ENCODE measurements at places on chromosomes 4 and X.

DNA sequence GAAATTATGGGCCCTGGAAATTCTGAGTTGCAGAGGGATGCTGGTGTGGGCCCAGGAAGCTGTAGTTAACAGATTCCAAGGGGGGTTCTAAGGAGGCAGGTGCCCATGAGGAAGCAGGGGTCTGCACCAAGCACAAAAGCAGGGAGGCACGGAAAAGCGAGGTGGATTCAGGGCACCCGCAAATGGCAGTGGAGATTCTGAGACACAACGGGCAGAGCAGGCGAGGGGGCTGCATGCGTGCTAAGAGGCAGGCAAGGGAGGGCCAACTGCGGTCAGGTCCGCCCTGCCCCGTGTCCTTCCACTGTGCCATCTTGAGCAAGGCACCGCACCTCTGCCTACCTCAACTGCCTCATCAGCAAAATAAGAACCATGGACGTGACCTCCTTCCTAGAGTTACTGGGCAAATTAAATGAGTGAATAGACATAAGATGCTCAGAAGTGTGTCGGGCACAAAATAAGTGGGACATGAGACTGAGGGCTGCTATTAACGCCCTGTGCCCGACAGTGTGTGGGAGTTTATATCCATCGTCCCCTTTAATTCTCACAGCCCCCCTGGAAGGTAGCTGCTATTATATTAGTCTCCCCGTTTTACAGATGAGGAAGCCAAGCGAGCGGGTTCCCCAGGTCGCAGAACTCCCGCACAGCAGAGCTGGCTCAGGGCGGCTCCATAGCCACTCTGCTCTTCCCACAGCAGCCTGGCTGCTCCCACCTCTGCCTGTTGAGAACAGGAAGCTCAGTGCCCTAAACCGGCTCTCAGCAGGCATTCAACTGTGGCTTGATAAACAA lies 67.6 kb downstream of the PPP2R2C start:
- no peak for DNase-seq

- DNase-seq, result no peak
Measured at GRCh38 chrX:120499301-120500072, 30.4 kb upstream of the LAMP2 start.

- no peak for DNase-seq
Measured at GRCh38 chr4:152881974-152882373, 54.1 kb upstream of the FHDC1 start.

DNA sequence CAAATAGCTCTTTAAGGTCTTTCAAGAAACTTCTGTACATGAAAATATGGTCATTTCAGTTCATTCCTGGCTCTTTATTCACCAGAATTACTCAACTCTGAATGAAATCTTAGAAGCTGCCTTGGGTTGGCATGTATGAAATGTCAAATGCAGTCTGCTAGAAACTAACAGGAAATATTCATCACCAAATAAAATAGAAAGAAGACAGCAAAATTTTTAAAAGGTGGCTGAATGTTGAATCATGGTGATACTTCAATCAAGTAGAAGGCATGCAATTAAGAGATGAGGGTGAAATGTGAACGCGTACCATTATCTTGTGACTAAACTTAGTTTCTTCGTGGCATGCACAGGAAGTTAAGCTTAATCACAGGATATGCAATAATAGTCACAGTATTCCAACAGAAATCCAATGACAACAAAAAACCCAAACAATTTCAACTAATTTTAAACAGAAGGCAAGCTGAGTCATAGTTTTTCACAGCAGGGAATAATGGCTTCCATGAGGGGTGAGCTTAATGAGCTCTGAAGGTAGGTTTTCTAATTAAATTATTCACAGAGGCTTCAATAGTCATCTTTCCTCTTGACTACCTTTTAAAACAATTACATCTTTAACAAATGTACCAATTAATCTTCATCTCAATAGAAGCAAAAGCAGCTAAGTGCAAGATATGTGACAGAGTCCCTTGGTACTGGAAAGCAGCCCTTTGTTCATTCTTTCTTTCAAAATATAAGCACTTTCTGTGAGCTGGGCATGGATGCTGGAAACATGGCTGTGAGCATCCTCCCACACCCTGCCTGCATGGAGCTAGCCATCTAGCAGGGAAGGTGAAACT lies 44.5 kb downstream of the SCFD2 start:
- DNase-seq, result peak; percentile 11

- no peak for DNase-seq
Measured at GRCh38 chrX:16516232-16516876, 133.6 kb upstream of the S100G start.

GRCh38 chr4:54550395-54551171 lies 107.2 kb upstream of the KIT start:
- DNase-seq, result no peak

DNA sequence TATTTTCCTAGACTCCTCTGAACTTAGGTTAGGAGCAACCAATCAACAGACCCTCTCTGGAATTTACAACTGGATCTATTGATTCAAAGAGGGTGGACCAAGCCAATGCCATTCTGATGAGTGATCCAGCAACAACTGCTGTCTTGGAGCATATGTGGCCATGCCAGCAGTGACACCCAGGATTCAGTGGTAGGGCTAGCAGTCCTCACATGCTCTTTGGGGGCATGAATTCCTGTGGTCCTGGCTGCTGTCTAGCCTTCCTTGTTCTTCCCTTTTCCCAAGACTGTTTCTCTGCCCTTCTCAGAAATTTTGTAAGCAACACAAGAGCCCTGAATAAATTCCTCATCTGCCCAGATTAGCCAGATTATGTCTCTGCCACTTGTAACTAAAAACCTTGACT lies 61.5 kb upstream of the GATB start:
- no peak for DNase-seq

GRCh38 chr4:38082424-38083385 lies 122.5 kb downstream of the PTTG2 start:
- peak; percentile 63 for DNase-seq

GRCh38 chr4:94406668-94407437 lies 44.9 kb upstream of the PDLIM5 start:
- DNase-seq, result peak; percentile 57

DNA sequence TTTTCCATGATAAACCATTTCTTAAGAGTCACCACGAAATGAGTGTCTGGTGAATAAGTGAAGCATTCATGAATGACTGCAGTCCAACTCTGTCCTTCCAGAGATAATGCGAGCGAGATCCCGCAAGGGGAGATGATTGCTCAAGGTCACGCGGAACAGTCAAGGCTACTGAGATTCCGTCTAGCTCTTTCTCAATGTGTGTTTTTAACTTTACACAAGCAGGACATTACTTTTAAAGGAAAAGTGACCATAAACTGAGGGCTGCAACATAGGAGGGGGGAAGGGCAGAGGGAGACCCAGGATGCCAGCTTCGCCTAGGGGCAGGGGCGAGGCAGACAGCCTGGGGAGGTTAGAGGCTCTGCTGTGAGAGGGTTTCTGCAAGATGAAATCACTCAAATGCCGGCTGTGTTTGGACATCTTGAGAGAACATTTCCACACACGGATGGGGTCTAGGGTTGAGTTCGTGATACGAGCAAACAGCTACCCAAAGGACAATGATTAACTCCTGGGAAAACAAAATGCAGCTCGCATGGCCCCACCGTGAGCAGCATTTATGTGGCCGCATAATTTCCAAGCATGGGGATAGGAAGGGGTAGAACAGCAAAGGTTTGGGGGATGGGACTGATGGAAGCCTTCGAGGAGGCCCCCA lies 23.8 kb upstream of the CCNQ start:
- DNase-seq, result no peak

GRCh38 chr4:175371091-175371490 lies 441.0 kb downstream of the GPM6A start:
- no peak for DNase-seq

DNA sequence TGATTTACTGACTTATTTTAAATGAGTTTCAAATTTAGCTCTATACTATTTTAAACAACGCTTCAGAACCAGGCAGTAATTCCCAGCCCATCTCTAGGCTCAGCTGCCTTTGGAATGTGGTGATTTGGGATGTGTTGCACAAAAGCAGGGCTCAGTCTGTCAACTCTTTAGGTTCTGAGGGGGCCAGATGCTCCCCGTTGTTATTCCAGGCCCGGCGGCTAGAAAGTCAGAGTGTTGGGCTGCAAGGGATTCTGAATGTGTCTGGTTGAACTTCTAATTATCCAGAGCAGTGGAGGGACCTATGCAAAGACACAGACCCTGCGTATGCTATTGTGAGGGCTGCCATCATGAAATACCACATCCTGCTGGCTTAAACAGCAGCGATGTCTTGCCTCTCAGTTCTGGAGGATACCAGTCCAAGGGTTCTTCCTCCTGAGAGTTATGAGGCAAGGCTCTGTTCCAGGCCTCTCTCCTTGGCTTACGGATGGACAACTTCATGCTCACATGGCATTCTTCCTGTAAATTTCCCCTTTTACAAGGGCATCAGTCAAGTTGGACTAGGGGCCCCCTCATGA lies 123.2 kb upstream of the TRIM2 start:
- no peak for DNase-seq

DNA sequence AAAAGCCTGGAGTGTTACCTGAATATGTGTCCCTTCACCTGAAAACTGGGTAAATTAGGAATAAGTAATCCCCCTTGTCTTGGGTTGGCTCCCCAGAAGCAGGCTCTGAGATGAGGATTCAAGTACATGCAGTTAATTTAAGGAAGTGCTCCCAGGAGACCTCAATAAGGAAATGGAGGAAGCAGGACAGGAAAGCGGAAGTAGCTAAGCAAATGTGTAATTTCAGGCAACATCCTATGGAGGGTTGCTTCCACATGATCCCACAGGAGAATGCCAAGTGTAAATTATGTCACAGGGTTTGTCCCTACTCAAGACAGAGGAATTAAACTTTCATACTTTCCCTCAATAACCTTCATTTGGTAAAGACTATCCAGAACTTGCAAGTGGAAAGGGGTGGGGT lies 48.1 kb upstream of the ARHGEF6 start:
- DNase-seq, result peak; percentile 46

- no peak for DNase-seq
Measured at GRCh38 chr4:89482251-89482650, 174.7 kb upstream of the GPRIN3 start.

DNA sequence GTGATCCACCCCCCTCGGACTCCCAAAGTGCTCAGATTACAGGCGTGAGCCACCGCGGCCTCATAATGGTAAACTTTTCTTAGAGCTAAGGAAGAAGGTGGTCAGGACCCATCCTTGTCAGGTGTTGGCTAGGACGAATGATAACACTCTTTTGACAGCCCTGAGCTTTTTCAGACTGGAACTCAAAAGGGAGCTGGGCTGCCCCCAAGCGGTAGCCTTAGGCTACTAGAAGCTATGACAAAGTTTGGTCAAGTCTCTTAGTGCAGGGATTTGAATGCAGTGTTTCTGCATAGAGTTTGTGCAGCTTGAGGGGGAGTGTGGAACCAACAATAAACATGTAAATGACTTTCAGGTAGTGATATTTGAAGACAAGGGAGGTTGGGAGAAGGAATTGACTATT lies 11.8 kb upstream of the HSD17B10 start:
- peak; percentile 37 for DNase-seq

DNA sequence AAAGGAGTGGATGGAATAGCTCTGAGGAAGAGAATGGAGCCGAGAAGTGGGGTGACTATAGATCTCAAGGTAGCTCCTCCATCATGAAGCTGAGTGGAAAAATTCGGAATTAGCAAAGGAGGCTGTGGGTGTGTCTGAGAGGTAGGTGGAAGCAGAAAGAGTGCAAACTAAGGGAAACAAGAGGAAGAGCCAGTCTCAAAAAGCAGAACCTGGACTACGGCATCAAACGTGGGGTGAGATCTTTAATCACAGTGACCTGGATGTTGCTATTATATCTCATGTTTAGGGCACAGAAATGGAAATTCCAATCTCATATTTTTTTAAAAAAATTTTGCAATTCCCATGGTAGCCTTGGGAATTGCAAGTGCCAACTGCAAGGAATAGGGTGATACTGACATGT lies 162.5 kb upstream of the RASGEF1B start:
- peak; percentile 20 for DNase-seq

- no peak for DNase-seq
Measured at GRCh38 chr4:89511776-89512175, 204.2 kb upstream of the GPRIN3 start.

DNA sequence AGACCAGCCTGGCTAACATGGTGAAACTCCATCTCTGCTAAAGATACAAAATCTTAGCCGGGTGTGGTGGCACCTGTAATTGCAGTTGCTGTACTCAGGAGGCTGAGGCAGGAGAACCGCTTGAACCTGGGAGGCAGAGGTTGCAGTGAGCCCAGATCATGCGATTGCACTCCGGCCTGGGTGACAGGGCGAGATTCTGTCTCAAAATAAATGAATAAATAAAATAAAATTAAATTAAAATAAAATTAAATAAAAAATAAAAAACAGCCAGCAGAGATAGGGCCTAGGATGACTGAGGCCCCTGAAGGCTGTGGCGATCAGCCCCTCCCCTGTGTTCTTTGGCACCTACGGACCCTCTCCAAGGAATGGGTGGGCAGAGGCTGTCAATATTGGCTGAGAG lies 22.8 kb upstream of the IL3RA start:
- DNase-seq, result no peak

GRCh38 chr4:153757407-153757806 lies 2.4 kb downstream of the RNF175 start:
- DNase-seq, result no peak

DNA sequence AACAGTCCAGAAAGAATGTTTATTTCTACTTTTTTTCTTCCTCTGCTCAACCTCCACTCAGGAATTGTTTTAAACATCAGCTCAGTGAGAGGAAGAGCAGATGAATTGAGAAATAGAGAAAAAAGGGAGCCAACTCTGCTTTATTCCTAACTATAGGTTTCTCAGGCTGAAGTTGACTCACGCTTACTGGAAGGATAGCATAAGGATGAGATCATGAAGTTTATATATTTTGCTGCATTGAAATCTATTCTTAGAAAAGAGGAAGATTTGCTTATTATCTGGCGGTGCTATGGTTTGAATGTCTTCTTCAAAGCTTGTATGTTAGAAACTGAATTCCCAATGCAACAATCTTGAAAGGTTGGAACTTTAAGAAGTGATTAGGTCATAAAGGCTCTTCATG lies 1673.4 kb upstream of the PCDH7 start:
- DNase-seq, result no peak

DNA sequence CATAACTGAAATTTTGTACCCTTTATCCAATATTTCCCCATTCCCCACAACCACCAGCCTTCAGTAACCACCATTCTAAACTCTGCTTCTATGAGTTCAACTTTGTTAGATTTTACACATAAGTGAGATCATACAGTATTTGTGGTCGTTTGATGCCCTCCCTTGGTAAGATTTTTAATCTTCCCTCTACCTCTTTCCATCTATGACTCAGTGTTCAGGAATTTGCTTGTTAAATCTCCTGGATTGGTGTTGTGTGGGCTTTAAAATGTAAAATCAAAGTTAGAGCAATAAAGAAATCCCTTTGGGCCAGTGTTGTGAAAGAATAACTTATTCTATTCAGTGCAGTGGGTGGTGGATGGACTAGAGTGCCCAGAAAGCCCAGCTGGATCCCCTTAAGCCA lies 37.4 kb downstream of the SLC16A2 start:
- DNase-seq, result no peak

GRCh38 chr4:104751468-104751867 lies 256.8 kb upstream of the CXXC4 start:
- DNase-seq, result no peak

GRCh38 chr4:142719854-142720541 lies 126.1 kb downstream of the INPP4B start:
- no peak for DNase-seq

Measured in CD14-positive monocyte (primary cell).